NCI-H2081 (cell line): ENCODE measurements at places on chromosomes 7 and 10.

- no peak for DNase-seq
These were observed 582.2 kb upstream of the ZWINT start for GRCh38 chr10:56943221-56943755.

GRCh38 chr10:126133906-126134656 lies 237.7 kb downstream of the FANK1 start:
- DNase-seq, result no peak

DNA sequence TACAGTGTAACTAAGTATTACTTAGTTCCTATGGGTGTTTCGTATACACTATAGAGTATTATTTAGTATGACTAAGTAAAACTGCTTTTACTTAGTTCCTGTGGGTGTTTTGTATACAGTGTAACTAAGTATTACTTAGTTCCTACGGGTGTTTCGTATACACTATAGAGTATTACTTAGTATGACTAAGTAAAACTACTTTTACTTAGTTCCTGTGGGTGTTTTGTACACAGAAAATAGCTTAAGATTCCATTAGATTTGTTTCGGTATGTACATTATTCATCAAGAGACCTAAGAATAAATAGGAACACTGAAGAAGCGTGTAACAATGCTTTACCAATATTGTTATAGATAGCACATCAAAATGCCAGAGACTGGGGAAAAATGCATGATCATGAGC lies 25.0 kb downstream of the IGF2BP3 start:
- DNase-seq, result no peak

DNA sequence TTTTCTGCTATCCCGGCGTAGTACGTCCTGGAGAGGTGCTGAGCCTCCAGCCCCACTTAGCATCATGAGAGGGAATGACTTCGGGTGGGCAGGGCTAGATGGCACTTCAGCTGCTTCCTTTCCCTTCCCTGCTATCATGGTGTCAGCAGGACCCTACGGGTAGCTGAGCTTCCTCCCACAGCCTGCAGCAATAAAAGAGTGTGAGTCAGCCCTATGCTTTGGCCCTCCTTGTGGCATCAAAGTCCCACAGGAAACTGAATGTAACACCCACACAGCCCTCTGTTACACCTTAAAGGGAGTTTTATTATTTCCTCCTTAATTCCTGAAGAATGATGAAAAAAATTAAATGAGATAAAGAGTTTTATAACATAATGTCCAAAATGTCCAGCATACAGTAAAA lies 458.1 kb downstream of the RPS24 start:
- no peak for DNase-seq

- DNase-seq, result no peak
These were observed 9.7 kb upstream of the ADCY1 start for GRCh38 chr7:45564485-45564884.

DNA sequence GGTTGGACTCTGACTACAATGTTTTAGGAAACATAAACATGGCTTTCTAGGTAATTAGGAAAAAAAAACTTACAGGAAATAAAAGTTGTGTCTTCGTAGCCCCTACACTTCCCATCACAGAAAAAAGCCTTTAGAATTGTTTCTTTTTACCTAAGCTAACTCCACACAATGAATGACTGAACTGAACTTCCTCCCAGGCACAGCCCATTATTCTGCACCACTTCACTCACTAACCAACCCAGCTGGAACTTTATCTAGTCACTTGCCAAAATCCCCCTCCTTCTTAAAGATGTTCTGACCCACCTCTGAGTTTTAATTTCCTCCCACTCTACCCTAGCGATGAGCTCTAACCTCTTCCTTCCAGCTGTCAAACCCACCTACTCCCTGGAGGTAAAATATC lies 91.7 kb upstream of the MEOX2 start:
- DNase-seq, result no peak

DNA sequence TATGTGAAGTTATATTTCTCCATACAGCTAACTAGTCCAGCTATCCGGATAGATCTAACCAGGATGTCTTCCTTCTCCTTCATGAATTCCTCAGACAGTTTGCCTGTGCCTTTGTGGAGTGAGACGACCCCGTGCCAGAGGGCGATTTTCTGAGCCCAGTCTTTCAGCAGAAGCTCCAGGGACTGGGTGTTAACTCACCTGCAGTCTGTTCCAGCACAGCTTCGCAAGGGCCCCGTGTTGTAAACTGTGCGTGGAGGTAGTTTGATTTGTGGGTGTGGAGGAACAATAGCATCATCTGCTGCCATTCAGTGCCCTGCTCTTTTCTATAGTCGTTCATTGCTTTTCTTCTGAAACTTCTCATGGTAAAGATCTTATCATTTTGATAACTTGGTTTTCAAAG lies 103.8 kb downstream of the INPP5A start:
- no peak for DNase-seq

DNA sequence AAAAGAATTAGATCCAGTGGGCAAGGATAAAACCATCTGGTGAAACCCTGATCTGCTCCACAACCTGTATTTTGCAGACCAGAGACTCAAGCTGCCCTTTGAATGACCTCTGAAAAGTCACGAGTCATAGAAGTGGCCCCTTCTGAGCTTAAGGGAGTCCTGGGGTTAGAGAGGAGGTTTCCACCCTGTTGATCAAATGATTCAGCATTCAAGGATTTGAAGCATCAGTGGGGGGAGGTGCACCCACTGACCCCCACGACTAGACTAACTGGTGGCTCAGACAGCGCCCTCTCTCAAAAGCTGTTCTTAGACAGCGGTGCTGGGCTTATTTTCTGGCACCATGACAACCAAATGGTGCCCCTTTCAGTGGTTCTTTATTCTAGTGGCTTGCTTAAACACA lies 44.3 kb downstream of the PLCE1 start:
- no peak for DNase-seq

- no peak for DNase-seq
These were observed 26.3 kb downstream of the DNMBP start for GRCh38 chr10:99983280-99983988.

DNA sequence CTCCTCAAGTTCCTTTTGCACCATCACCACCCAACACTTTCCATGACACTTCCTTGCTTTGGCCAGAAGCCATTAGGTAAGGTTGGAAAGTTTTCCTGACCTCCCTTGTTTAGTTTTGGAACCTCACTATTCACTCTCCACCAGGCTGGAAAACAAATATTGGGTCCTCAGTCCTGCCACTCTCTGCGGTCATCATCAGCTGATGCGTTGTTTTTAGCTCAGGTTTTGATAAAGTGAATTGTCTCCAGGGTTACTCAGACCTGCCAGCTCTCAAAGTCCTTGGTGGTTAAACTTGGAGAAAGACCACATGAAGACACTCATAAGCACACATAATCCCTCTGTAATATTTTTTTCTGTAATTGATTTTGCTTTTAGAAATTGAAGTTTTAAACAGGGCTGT lies 55.5 kb downstream of the CCDC186 start:
- no peak for DNase-seq

- no peak for DNase-seq
These were observed 41.8 kb downstream of the CAMK2B start for GRCh38 chr7:44283381-44284211.

DNA sequence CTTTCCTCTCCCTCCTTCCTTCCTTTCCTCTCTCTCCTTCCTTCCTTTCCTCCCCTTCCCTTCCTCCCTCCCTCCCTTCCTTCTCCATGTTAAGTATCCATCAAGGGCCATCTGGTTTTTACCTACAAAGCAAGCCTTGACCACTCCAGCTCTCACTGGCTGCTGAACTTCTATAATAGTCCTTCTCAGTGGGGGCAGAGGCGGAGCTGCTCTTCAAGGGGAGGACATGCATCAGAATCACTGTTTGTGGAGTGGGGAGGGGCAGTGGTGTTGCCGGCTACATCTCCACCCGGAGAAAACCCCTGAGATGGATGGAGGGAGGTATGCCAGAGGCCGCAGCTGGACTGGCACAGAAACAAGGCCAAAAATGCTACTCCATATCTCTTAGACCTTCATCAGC lies 25.9 kb downstream of the LAMB1 start:
- DNase-seq, result no peak

DNA sequence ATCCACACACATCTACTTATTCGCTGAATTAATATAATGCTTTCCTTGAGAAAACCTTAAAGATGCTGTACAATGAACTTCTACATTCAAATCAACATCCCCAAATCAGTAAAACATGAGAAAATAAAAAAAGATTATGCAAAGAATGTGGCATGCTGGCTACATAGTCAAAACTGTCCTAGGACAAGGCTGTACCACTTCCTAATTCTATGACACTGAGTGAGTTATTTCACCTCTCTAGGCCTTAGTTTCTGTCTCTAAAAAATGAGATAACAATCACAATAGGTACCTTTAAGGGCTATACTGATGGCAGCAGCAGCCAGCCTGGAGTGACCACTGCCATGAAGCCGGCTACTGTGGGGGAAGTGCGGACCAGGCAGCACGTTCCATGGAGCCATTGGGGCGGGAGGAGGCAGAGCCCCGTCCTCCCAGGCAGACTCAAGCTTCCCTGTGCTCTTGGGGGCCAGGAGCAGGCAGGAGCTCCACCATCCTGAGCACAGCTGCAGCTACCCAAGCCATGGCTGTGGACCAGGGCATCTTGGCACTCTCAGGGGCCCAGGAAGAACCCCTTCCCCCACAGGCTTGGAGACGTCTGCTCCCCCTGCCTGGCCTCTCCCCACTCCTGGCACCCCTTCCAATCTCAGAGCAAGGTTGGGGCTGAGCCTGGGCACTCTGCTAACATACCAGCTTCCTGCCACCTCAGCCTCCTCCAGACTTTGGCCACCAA lies 110.2 kb downstream of the ELAPOR2 start:
- DNase-seq, result no peak

- DNase-seq, result no peak
These were observed 52.8 kb downstream of the BMPER start for GRCh38 chr7:33958104-33958503.

- DNase-seq, result no peak
These were observed 11.7 kb downstream of the CYP26A1 start for GRCh38 chr10:93085272-93085859.

DNA sequence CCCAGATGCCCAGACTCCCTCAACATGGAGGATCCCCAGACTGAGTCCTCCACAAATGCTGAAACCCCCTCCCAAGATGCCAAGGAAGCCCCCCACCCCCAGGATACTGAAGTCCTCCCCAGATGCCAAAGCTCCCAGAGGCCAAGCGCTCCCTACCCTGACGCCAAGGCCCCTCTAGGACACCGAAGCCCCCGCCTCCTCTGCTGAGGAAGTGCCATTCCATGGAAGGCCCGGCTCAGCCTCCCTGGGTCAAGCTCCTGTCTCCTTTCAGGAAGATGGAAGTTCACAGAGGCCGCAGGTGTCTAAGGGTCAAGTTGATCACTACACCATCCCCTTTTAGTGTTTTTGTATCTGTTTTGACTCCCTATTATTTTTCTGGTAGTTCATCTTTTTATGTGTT lies 606.8 kb downstream of the DNAJB6 start:
- no peak for DNase-seq

DNA sequence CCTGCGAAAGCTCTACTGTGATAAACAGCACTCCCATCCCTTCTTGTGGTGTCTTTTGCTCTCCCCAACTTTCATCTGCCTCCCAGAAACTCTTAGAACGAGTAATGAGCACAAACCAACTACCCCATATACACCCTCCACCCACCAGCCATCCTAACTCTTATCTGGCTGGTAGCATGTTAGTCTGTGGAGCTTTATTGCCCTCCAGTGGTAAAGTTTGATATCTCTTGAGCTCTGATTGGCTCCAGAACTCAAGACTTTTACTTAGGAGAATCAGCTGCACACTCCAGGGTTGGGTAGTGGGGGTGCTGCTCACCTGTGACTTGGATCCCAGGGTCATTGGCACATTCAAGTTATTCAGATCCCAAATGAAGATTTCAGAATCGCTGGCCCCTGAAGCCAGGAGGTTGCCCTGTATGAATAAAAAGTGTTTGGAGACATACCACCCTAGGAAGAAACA lies 10.9 kb downstream of the SEC31B start:
- DNase-seq, result peak; percentile 11

- no peak for DNase-seq
These were observed 18.1 kb upstream of the PAXIP1 start for GRCh38 chr7:155020996-155021395.

DNA sequence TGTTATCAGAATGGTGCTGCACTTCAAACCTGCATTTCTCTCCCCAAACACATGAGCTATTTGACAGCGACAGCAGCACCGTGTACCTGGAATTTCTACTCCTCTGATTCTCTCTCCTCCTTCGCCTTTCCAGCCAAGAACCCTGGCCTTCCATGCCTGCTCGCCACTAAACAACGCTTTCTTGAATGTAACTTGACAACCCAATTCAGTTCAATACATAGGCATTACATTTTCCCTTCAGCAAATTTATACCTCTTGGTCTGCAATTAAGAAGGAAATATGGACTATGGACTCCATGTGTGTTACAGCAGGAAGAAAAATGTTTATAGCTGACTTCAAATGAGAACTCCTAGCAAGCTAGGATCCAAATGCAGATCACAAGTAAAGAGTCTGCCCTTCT lies 162.6 kb upstream of the AUTS2 start:
- DNase-seq, result no peak

- DNase-seq, result no peak
These were observed 9.8 kb downstream of the LRMDA start for GRCh38 chr10:75441196-75441595.

GRCh38 chr7:155709453-155709852 lies 65.0 kb downstream of the RBM33 start:
- DNase-seq, result no peak

- DNase-seq, result no peak
These were observed 59.2 kb downstream of the CDHR3 start for GRCh38 chr7:106022193-106022821.

GRCh38 chr10:102702742-102703141 lies 11.5 kb downstream of the ARL3 start:
- no peak for DNase-seq
